ENCODE measurements at places on chromosomes 12 and 14.

- DNase-seq = no peak
These were observed 75.2 kb downstream of the SPRING1 start for GRCh38 chr12:116662612-116663144.

DNA sequence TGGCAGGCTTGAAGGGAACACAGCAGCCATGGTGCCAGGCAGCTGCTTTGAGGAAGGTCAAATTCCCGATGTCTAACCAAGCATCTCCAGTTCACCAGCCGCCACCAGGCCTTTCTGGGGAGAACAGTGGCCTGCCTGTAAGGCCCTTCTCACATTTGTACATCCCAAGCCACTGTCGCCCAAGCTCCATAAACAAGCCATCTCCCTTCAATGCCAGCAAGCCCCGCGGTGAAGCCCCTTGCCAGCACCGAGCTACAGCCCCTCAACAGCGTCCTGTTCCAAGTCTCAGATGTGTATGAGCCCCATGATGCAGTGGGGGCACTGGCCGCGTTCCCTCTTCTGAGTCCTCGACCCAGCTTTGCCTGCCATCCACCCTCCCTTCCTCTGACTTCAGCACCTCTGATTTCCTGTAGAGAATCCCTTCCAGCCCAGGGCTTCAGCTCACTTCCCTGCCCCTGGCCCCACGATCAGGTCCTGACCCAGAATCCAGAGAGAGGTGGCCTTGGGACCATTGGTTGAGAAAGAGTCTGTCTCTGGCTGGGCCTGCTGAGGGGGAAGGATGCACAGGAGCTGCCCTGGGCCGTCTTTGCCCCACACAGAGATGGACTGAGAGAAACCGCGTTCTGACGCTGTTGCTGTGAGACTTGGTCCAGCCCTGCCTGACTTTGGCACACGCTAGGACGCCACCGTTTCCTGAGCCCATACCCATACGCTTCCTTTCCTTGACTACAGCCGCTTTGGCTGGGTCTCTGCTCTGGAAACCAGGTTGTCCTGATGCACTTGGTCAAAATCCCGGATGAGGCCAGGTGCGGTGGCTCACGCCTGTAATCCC lies 1.9 kb upstream of the MMP17 start:
- DNase-seq = no peak

- DNase-seq = no peak
These were observed 174.2 kb upstream of the FAR2 start for GRCh38 chr12:28974883-28975282.

- DNase-seq = no peak
These were observed 139.0 kb downstream of the SMOC1 start for GRCh38 chr14:70018230-70018629.

DNA sequence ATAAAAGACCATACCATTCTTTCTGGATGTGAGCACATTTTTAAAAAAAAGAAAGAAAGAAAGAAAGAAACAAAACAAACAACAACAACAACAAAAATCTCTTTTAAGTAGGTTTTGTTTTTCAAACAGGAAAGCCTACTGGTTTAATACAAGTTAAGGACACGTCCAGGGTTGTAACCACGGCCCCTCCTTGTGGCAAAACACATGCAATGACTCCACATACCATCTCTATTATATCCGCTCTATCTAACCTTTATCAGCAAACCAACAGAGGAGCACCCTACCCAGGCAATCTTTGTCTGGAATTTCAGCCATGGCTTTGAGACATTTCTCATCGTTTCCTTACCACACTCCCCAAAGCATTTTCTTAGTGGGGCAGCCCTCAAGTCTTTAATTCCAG lies 360.5 kb upstream of the TMPO start:
- no peak for DNase-seq

GRCh38 chr12:61993734-61994345 lies 266.4 kb upstream of the USP15 start:
- no peak for DNase-seq

GRCh38 chr14:74648601-74649000 lies 36.6 kb upstream of the LTBP2 start:
- DNase-seq = no peak

GRCh38 chr12:84694116-84694515 lies 218.5 kb downstream of the SLC6A15 start:
- no peak for DNase-seq

- DNase-seq = no peak
These were observed 71.7 kb upstream of the KICS2 start for GRCh38 chr12:64293654-64294364.

DNA sequence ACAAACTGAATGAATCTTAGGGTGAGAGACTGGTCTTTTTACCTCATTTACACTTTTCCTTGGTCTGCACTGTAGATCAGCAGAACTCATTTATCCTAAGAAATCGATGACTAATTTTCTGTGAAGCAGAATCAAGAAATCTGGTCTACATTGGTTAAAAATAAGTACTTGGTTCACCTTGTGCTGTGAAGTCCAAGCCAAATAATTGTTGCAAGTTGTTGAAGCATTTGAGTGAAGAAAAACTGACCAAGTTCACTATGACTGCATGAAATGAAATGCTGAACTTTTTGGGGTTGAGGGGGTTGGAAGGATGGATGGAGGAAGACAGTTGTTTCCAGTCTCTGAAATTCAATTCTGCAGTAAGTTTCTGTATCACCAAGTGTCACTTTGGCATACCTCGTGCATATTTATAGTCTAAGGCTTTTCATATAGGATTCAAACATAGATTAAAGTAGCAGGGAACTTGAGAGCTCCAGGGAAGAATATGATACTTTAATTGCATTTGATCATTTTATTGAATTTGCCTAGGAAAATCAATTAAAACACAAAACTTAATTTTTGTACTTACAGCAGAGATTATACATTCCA lies 75.0 kb downstream of the FAR2 start:
- DNase-seq = no peak

DNA sequence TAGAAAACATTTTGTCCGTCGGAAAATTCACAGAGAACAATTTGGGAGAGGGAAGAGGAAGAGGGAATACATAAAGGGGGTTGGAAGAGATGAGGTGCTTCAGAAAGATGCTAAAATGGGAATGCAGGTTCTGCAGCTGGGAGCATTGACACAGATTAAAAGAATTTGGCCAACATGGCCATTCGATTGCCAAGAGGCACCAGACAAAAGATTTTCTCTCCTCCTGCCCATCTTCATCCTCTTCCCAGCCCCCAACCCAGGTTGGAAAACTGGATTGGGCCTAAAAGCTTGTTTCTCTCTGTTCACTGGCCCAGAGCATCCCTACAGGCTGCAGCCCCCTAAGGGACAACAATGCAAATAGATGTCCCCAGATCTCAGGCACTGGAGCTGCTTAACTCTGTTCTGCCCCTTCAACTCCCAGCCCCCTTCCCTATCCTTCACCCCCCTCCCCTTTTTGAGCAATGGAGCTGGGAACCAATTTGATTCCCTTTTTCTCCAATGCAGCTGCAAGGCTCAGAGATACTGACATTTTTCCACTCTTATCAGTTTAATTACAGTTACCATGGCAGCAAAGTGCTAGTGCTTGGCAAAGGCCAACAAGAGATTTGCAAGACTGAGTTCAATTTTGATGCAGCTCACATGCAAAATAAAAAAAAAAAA lies 1.9 kb downstream of the LMO3 start:
- no peak for DNase-seq

- DNase-seq = no peak
These were observed 57.9 kb downstream of the RERG start for GRCh38 chr12:15163030-15163976.

GRCh38 chr14:70144046-70144445 lies 44.7 kb downstream of the SLC8A3 start:
- no peak for DNase-seq

- DNase-seq = no peak
These were observed 3.8 kb downstream of the BCDIN3D start for GRCh38 chr12:49838973-49839633.

DNA sequence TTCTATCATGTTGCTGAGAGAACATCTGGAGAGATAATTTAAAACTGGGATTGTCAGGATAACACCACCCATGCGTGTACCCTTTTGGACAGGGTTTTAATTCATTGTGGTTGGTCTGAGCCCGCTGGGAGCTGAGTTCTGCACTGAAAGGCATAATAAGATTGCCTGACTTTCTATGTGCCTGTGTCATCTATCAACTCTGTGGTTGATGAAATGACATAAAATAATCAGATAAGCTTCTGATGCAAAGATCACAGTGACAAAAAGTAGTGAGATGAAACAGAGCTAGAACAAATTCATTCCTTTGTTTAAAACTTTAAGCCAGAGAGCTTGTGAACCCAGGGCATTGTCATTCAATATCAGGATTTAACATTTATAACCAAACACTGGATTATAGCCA lies 98.7 kb downstream of the BBS10 start:
- no peak for DNase-seq

- DNase-seq = no peak
These were observed 200.5 kb downstream of the STXBP6 start for GRCh38 chr14:24849471-24849870.

DNA sequence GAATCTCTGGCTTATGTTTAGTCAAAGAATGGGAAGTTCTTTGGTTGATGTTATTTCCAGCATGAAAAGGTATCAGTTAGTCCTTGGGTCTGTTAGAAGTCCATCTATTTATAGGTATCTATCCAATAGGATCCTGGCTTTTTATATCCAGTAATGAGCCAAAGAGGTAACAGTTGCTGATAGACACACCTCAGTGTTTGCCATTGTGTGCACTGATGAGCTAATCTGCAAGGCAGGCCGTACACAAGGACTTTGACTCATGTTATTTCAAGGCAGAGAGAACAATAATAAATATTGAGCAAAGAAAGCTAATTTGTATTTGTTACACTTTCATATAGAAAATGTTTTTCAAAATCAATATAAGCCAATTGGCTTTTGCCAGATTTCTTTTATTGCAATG lies 56.4 kb downstream of the GLT1D1 start:
- no peak for DNase-seq

GRCh38 chr12:131090274-131091210 lies 136.8 kb downstream of the ADGRD1 start:
- DNase-seq = no peak

- no peak for DNase-seq
These were observed 847.4 kb downstream of the NRXN3 start for GRCh38 chr14:79017561-79017960.

DNA sequence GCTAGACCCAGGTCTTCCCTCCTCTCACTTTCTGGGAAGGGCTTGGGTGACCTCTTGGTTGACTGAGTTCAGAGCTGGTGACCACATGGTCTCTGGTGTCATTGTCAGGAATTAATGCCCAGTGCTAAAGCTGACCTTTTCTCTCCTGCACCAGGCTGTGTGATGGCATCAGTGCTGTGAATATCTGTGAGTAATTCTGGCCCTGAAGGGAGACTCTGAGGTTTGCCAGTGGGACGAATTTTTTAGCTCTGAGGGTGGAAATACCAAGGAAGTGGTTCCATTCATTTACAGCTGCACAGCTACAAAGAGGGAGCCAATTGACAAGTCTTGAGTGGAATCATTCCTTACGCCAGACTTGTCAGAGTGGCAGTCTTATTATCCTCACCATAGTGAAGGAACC lies 6.2 kb upstream of the KRT86 start:
- no peak for DNase-seq

DNA sequence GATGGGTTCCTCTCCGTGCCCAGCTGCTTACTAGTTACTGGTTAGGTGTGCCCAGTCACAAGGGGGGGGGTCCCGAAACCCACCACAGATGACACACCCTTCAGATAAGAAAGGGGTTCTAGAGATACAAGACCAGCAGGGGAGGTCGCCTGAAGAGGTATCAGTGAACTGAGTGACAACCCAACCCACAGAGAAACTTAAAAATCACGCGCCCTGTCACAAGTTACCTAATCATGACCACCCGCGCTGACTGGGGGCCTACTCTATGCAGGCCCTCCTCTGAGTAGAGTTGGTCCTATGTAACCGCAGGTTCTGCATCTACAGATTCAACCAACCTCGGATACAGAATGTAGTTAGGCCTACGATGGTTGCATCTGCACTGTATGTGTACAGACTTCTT lies 210.3 kb upstream of the SFSWAP start:
- no peak for DNase-seq

DNA sequence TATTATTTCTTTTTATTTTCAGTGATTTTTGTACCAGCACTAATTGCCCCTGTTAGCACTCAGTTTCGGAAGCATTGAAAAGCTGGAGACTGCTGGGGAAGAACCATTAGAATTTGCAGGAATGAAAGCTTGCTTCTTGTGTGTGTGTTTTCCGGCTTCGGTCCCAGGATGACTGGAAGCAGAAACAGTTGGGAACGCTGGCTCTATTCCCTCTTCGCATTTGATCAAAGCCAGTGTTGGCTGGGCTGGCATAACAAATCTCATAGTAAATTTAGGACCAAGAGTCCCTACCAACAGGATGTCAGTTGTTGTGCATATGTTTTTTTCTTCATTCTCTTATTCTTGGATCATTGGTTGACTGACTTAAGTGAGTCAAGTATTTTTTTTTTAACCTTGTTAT lies 53.6 kb upstream of the TRAF3 start:
- DNase-seq = no peak

Data from tibial nerve (tissue), 4 donors.